Astrocyte (in vitro differentiated cells and primary cell): ENCODE measurements at places on chromosomes 16 and 17. TPM values are rescaled to one million over a fixed set of nuclear protein-coding genes. Genes with fewer than 3 reads are reported as not detected.

- no peaks in the 10 kb centered on the region for H3K36me3 ChIP-seq
- no peaks in the 10 kb centered on the region for H3K4me1 ChIP-seq
- H3K4me3 ChIP-seq: no peak overlapping the region
- H3K27ac ChIP-seq: no peak overlapping the region
These were observed 28.3 kb upstream of the AATK start for GRCh38 chr17:81194225-81194760.

DNA sequence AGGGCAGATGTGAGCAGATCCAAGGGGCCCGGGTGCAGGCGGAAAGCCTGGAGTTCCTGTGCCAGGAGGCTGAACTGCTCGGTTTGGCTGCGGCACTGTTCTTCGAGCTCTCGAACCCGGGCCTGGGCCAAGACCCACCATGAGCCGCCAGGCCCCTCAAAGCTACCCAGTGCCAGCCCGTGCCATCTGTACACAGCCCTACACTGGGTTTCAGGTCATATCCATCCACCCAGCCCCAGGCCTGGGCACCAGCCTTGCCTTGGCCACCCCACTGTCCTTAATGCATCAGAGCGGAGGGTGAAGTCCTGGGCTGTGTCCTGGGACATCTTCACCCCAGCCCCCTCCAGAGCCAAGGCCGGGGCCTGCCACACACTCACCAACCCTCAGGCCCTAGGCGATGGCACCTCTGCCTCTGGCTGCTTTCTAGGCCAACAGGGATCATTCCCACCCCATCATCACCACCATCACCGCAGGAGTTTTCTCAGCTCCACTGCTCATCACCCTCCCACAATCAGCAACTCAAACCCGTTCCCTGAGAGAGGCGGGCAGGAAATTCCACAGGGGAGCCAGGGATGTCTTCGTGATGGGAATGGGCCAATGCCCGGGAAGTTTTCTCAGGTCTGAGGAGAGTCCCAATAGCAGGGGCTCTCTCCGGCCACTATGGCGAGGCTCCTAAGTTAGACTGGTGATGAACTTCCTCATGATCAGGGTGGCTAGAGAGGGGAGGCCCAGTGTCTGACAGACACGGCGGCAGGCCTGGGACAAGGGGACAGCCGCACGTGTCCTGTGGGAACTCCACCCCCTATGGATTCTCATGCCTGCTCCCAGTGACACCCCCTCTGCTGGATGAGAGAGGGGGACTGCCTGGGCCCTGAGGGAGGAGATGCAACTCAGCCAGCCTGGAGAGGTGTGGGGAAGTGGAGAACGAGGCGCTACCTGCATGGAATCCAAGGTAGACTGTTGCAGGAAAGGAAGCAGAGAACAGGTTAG, 9.1 kb downstream of the TSPOAP1 start:
- H3K36me3 ChIP-seq: no peaks in the 10 kb centered on the region
- H3K4me3 ChIP-seq: no peak overlapping the region
- peaks cover 6% of the 10 kb centered on the region for H3K4me1 ChIP-seq
- H3K27ac ChIP-seq: no peak overlapping the region
- no peak for DNase-seq

- no peaks in the 10 kb centered on the region for H3K36me3 ChIP-seq
- no peak overlapping the region for H3K4me3 ChIP-seq
- H3K27ac ChIP-seq: no peak overlapping the region
These were observed 531.8 kb upstream of the SALL1 start for GRCh38 chr16:51682905-51683304.

- H3K4me1 ChIP-seq: peaks cover 8% of the 10 kb centered on the region
- no peak overlapping the region for H3K27ac ChIP-seq
- DNase-seq: no peak
- H3K27me3 ChIP-seq: no peaks in the 10 kb centered on the region
- peaks cover 31% of the 10 kb centered on the region for H3K36me3 ChIP-seq
- no peak overlapping the region for H3K4me3 ChIP-seq
These were observed 9.7 kb downstream of the PITPNA start for GRCh38 chr17:1552932-1553331.

KRT15 gene
- total RNA-seq: 0.26 and 0.79 TPM in 2 replicates

GRCh38 chr17:17121162-17121561, 78.9 kb downstream of the MPRIP start:
- H3K27me3 ChIP-seq: no peaks in the 10 kb centered on the region
- DNase-seq: no peak
- peaks cover 19% of the 10 kb centered on the region for H3K4me1 ChIP-seq
- no peak overlapping the region for H3K27ac ChIP-seq

DNA sequence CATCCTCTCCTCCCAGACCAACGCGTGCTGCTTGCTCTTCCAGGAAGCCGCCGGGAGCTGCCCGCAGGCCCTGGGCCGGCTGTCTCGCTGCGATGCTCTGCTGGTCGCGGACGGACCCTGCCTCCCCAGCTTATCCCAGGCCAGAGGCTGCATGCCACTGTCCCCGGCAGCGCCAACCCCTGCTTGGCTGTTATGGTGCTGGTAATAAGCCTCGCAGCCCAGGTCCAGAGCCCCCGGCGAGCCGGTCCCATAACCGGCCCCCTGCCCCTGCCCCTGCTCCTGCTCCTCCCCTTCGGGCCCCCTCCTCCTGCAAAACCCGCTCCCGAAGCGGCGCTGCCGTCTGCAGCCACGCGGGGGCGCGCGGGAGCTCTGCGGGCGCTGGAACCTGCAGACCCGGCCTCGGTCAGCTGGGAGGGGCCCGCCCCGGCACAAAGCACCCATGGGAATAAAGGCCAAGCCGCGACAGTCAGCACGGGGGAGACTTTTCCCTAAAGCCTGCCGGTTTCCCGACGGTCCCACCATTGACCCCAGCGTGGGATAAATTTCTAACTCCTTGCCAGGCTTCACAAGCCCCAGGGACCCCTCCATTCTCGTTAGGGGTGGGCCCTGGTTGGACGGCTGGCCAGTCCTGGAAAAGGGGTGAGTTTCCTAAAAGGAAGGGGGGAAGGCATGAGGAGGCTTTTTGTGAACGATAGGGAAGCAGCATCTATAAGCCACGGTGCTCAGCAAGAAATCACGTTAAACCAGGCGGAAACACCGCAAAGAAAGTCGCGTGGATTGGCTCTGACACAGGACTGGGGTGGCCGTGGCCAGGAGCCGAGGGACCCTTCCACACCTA, 11.2 kb downstream of the ENPP7 start:
- peaks cover 35% of the 10 kb centered on the region for H3K27me3 ChIP-seq
- no peak overlapping the region for H3K4me3 ChIP-seq
- no peaks in the 10 kb centered on the region for H3K36me3 ChIP-seq
- peaks cover 7% of the 10 kb centered on the region for H3K4me1 ChIP-seq
- no peak for DNase-seq
- H3K27ac ChIP-seq: no peak overlapping the region
